HCT116 (cell line): ENCODE measurements at places on chromosomes 3 and 15. TPM values are rescaled to one million over a fixed set of nuclear protein-coding genes. Genes with fewer than 3 reads are reported as not detected.

The APOD gene
- 0.76 TPM for total RNA-seq

The TWF2 gene
- 100 TPM for total RNA-seq

The CCR3 gene
- not detected for total RNA-seq

The RBP2 gene
- not detected for total RNA-seq

DNA sequence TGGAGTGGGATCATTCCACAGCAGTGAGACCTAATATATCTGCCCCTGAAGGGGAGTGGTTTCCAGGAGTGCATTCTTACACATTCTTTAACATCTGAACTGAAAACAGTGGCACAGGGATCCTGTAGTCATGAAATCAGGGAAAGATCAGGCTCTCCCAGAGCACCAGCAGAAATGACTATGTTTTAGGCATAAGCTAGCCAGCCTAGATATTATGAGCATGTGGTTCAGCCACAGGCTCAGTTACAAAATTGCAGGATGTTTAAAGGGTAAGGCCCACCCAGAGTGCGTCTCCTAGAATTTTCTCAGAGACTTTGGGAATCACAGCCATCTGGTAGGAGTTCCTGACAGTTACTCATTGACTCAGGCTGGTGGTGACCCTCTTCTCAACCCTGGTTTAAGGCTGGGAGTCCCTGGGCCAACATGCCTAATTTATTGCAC, 20.9 kb downstream of the FSTL1 start:
- no peaks in the 10 kb centered on the region for H3K36me3 ChIP-seq
- H3K4me3 ChIP-seq, result no peak overlapping the region
- no peak overlapping the region for H3K27ac ChIP-seq

- no peaks in the 10 kb centered on the region for H3K36me3 ChIP-seq
- no peak overlapping the region for H3K4me3 ChIP-seq
- DNase-seq, result no peak
- H3K4me1 ChIP-seq, result no peaks in the 10 kb centered on the region
These were observed 148.2 kb upstream of the FEZF2 start for GRCh38 chr3:62521464-62522105.

GRCh38 chr15:60701261-60702019, 222.5 kb upstream of the ICE2 start:
- H3K27me3 ChIP-seq, result peaks cover 61% of the 10 kb centered on the region
- no peak overlapping the region for H3K27ac ChIP-seq
- H3K36me3 ChIP-seq, result no peaks in the 10 kb centered on the region
- no peak overlapping the region for H3K4me3 ChIP-seq

DNA sequence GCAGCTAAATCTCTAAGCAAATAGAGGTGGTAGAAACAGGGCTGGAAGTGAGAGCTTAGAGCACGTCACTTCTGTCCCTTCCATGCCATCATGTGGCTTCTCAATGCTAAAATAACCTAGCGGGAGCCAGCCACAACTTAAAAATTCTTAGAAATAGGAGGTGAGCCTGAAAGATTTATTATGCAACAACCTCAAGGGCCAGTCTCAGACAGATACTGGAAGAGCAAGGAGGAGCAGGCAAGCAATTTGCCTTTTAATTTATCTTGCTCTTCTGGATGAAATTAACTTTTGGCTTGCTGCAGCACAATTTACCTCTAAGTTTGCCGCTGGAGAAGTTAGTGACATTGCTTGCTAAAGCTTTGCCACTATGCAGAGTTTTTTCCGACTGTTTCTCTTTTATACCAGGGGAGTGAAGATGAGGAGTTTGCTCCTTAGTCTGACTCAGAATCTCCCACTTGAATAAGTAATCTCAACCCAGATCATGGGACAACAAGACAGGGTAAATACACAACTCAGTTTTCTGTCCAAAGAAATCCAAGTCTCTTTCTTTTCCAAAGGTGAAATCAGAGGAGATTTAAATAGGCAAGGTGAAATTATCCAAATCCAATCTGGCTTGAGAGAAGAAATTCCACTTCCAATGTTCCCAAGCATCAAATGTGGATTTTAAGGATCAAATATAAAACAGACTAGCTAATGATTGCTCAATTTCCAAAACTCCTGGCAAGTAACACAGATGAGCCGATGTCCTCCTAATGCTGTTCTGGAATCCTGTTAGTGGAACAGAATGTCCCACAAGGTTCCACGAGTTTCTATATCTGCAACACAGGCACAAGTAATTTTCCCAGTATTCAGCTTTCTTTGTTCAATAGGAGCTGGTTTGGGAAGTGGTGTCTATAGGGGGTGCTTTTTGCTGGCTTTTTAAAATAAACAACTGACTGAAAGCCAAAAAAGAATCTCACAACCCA, 329.4 kb upstream of the RORA start:
- no peak overlapping the region for H3K4me3 ChIP-seq
- DNase-seq, result no peak
- no peaks in the 10 kb centered on the region for H3K4me1 ChIP-seq
- H3K27ac ChIP-seq, result no peak overlapping the region

- no peak overlapping the region for H3K4me3 ChIP-seq
- H3K36me3 ChIP-seq, result no peaks in the 10 kb centered on the region
- no peak overlapping the region for H3K27ac ChIP-seq
- H3K4me1 ChIP-seq, result no peaks in the 10 kb centered on the region
- DNase-seq, result no peak
- no peaks in the 10 kb centered on the region for H3K27me3 ChIP-seq
These were observed 705.7 kb upstream of the NR2F2 start for GRCh38 chr15:95624616-95625361.

GRCh38 chr3:68972358-68972979, 40.1 kb upstream of the TAFA4 start:
- no peak overlapping the region for H3K27ac ChIP-seq
- peak; percentile 44 for DNase-seq
- H3K4me3 ChIP-seq, result no peak overlapping the region
- H3K4me1 ChIP-seq, result no peaks in the 10 kb centered on the region
- H3K27me3 ChIP-seq, result peaks cover 31% of the 10 kb centered on the region

GRCh38 chr15:65370885-65371284, 6.9 kb downstream of the IGDCC3 start:
- DNase-seq, result no peak
- peaks cover 2% of the 10 kb centered on the region; the same call in 1 of the 2 replicates for H3K27me3 ChIP-seq
- no peak overlapping the region for H3K4me3 ChIP-seq
- no peak overlapping the region for H3K27ac ChIP-seq
- no peaks in the 10 kb centered on the region for H3K36me3 ChIP-seq

- no peak overlapping the region for H3K27ac ChIP-seq
- H3K27me3 ChIP-seq, result no peaks in the 10 kb centered on the region
- H3K4me1 ChIP-seq, result no peaks in the 10 kb centered on the region
- H3K36me3 ChIP-seq, result no peaks in the 10 kb centered on the region
- no peak overlapping the region for H3K4me3 ChIP-seq
These were observed 39.0 kb downstream of the CMSS1 start for GRCh38 chr3:99856437-99857220.

DNA sequence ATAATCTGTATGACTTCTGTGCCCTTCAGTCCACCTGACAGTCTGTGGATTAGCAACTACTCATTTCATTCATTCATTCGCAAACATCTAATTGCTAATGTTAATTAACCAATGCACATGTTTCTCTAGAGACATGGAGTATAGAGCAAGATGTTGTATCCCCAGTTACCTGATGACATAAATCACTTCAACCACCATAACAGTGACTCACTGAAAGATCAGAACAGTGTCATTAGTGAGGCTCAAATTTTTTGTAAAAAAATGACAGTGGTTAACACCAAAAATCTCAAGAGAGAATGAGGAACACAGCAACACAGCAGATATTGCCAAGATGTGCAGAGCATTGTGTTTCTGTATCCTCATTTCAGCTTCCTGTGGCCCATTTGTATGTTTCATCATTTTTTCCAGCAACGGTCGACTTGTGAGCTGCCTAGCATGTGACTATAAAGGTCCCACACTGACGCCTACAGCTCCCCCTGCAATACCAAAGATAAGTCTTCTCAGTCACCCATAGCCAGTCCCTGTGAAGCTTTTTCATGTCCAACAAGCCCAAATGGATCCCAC, 3.7 kb upstream of the PLD1 start:
- no peak overlapping the region for H3K27ac ChIP-seq
- no peak for DNase-seq
- H3K36me3 ChIP-seq, result no peaks in the 10 kb centered on the region
- H3K4me3 ChIP-seq, result no peak overlapping the region

- H3K4me1 ChIP-seq, result no peaks in the 10 kb centered on the region
- DNase-seq, result no peak
- no peaks in the 10 kb centered on the region for H3K27me3 ChIP-seq
- no peak overlapping the region for H3K27ac ChIP-seq
- H3K4me3 ChIP-seq, result no peak overlapping the region
These were observed 161.1 kb upstream of the TOPAZ1 start for GRCh38 chr3:44080474-44081072.

DNA sequence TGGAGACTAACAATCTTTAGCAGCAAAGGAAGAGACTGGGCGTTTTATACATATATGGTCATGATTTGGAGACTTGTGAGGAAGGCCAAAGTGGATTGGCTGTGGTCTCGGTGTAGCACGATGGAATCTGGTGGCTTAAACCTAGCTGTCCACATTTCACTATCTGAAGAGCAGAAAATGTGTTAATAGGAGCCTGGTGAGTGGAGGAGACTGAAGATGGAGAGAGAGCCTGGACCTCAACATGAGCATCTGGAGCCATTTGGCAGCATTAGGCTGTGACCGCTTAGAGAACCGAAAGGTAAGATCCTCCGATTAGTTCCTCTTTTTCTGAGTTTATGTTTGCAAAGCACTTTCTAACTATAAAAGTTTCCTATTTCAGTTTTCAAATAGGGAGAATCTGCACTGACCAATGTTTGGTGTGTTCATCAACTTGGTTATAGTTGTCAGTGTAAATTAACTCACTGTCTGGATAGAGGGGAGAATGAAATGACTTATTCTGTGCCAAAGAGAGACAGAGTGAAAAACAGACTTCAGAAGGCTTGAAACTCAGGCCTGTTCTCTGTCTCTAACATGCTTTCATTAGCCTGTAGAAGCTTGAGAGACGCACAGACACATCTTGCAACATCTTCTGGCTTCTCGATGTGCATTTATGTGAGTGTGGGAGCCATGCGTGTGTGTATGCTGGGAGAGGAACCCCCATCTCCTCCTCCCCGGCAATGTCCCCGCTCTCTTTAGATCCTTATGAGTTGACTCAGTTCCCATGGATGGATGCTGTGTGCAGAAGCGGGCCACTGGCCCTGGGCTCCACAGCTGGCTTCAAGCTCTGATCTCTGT, 244.7 kb upstream of the TBL1XR1 start:
- peaks cover 11% of the 10 kb centered on the region for H3K4me1 ChIP-seq
- no peaks in the 10 kb centered on the region for H3K27me3 ChIP-seq
- no peak overlapping the region for H3K4me3 ChIP-seq
- H3K27ac ChIP-seq, result no peak overlapping the region
- H3K36me3 ChIP-seq, result no peaks in the 10 kb centered on the region

DNA sequence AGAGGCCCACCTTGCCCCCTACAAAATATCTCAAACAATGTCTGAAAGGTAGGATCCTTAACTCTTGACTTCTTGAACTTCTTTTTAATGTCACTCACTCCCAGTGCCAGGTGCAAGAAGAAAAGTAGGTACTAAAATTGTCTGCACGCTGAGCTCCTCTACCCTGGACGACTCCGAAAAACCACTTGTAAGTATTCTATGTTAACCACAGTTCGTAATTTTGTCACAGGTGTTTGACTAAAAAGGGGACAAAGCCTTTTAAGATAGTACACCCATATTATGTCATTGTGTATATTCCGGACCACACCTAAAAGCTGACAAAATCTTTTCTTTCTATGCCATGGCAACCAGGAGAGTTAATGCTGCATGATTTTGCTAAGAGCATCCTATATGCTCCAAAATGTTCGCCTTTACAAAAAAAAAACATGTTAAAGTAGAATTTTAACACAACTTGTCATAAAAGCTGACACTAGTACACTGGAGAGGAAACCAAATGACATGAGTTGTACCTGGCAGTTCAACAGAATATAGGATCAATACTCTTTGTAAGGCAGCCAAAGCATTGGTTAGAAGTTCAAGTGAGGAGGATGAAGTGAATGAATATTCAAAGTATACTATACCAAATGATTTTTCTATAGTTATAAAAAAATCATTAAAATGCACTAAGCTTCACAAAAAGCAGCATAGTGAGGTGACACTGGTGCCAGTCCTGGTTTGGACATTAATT, 210.5 kb downstream of the FOXP1 start:
- H3K4me3 ChIP-seq, result no peak overlapping the region
- no peak for DNase-seq
- no peaks in the 10 kb centered on the region for H3K4me1 ChIP-seq
- no peaks in the 10 kb centered on the region for H3K27me3 ChIP-seq
- H3K27ac ChIP-seq, result no peak overlapping the region

DNA sequence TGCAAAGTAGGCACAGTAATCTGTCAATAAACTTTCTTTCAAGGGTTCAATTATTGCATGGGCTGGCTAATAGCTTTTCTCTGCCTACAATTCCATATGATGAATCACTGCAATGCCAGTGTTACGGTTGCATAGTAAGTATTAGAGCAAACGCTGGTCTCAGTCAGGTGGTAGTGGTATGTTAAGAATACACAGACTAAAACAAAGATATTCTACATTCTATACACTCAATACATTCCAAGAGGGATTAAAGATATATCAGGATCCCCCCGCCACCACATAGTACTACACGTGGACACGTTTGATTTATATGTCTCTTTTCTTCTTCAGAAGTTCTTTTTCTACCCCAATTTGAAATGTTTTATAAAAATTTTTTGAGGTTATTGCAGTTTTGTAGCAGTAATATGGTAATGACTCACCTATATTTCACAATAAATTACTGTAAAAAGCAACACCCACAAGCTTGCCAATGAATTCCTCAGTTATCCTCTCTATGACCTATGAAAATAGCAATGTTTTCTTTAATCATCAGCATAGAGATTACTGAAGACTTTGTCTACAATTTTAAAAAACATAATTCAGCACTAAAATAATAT, 68.2 kb downstream of the CD200R1L start:
- H3K4me3 ChIP-seq, result no peak overlapping the region
- H3K36me3 ChIP-seq, result no peaks in the 10 kb centered on the region
- H3K27ac ChIP-seq, result no peak overlapping the region
- DNase-seq, result no peak

- H3K36me3 ChIP-seq, result no peaks in the 10 kb centered on the region
- no peak for DNase-seq
- no peak overlapping the region for H3K27ac ChIP-seq
- H3K27me3 ChIP-seq, result no peaks in the 10 kb centered on the region
- no peaks in the 10 kb centered on the region for H3K4me1 ChIP-seq
These were observed 278.8 kb upstream of the GADL1 start for GRCh38 chr3:31173118-31173718.

- no peak for DNase-seq
- peaks cover 15% of the 10 kb centered on the region for H3K4me1 ChIP-seq
- no peak overlapping the region for H3K4me3 ChIP-seq
- no peak overlapping the region for H3K27ac ChIP-seq
- H3K36me3 ChIP-seq, result no peaks in the 10 kb centered on the region
These were observed 21.4 kb upstream of the POC1A start for GRCh38 chr3:52175416-52176179.

DNA sequence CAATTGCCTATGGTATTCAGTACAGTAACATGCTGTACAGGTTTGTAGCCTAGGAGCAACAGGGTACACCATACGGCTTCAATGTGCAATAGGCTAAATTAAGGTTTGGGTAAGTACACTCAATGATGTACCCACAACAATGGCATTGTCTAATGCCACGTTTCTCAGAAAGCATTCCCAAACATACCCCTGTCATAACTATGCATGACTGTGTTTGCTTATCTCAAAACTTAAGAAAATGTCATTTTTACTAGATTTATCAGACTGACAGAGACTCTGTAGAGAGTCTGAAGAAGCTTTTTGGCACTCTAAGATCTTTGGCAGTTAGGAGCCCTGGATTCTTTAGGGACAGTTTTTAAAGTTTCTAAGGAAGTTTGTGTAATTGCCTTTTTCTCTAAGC, 59.9 kb downstream of the MECOM start:
- no peak overlapping the region for H3K27ac ChIP-seq
- H3K27me3 ChIP-seq, result no peaks in the 10 kb centered on the region
- no peak overlapping the region for H3K4me3 ChIP-seq
- no peak for DNase-seq
- no peaks in the 10 kb centered on the region for H3K36me3 ChIP-seq
